ENCODE measurements at places on chromosomes 1 and 21. TPM values are rescaled to one million over a fixed set of nuclear protein-coding genes. Genes with fewer than 3 reads are reported as not detected.

KLHDC7A gene
- 0.32 TPM for total RNA-seq

GJA4 gene
- 25.5 TPM for total RNA-seq

ASTN1 gene
- 1.2 TPM for total RNA-seq

PGBD5 gene
- total RNA-seq = 0.37 TPM

LCE1C gene
- total RNA-seq = not detected

RAB3B gene
- 0.12 TPM for total RNA-seq

GRHL3 gene
- 0.84 TPM for total RNA-seq

CFHR5 gene
- not detected for total RNA-seq

PRELP gene
- total RNA-seq = 85.6 TPM

YARS1 gene
- total RNA-seq = 59.2 TPM
